ENCODE measurements at places on chromosomes 7 and 10. TPM values are rescaled to one million over a fixed set of nuclear protein-coding genes. Genes with fewer than 3 reads are reported as not detected.

The DIP2C gene
- 26.3 TPM for total RNA-seq

The POLR2J2 gene
- total RNA-seq, result 8.6 TPM

The MKI67 gene
- total RNA-seq, result 48.8 TPM

The MSMB gene
- not detected for total RNA-seq

The LIPK gene
- not detected for total RNA-seq

- no peak for DNase-seq
These were observed 332.6 kb upstream of the ZNF32 start for GRCh38 chr10:43981232-43981631.

GRCh38 chr10:119165171-119166117 lies at the start of gene SFXN4:
Gene SFXN4 (minus strand): TSS chr10:119165714. CDS start chr10:119165647, 67 bp downstream.
- peak; percentile 62 for DNase-seq

DNA sequence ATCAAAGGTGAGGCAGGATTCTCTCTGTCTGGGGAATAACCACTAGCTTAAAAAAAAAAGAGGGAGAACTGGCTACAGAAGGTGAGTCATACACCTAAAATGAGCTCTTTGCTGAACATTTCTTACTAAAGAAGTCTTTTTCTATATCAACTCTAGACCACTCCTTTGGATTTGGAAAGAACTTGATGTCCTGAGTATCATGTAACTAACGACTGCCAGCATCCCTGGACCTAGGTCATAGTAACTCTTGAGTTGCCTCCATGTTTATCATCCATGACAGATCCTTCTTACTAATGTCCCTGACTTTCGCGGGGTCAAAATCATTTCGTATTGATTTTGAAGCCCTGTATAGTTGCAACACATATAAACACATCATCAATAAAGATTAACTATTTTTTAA lies 89.1 kb downstream of the CNOT4 start:
- DNase-seq, result no peak

- no peak for DNase-seq
These were observed 197.4 kb downstream of the AHR start for GRCh38 chr7:17495655-17496394.

- DNase-seq, result no peak
These were observed 188.4 kb upstream of the LYZL1 start for GRCh38 chr10:29100505-29100904.

GRCh38 chr7:99375070-99375807 lies 709 bp downstream of the ARPC1B start:
- peak; percentile 29 for DNase-seq

- no peak for DNase-seq
These were observed 78.0 kb downstream of the UBE2H start for GRCh38 chr7:129874722-129875121.

DNA sequence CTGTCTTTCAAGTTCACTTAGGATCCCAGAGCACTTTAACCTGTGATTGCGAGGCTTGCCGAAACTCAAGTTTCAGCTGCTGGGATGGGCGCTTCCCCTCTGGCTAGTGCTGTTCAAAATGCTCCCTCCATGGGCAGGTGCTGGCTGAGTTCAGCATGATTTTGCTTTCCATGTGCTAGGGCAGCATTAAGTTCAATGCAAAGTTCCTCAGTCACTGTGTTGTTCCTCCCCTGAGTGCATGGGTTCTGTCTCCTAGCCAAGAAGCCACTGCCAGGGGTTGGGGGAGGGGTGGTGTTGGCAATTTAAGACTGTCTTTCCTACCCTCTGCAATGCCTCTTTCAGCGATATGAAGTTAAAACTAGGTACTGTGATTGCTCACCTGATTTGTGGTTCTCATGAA lies 56.5 kb upstream of the HELLS start:
- DNase-seq, result no peak

DNA sequence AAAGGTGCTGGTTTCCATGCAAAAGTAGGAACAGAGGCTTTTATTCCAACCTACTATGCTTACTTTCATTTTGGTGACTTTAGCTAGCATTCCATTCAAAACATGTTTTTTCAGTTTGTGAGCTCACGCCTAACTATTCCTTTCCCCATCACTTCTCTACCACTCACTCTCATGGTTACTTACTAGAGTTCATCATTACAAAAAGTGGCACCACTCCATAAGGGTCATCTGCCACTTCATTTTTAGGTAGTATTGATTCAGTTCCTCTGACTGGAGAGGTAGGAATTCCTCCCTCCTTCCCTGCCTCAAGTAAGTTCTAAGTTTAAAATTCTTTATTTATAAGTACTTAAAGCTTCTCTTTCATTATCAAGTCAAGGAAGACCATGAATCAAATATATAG lies 543.1 kb downstream of the HTR7 start:
- DNase-seq, result no peak

GRCh38 chr10:129718548-129719414 lies 245.3 kb downstream of the EBF3 start:
- no peak for DNase-seq

- DNase-seq, result no peak
These were observed 104.7 kb downstream of the SEPTIN7 start for GRCh38 chr7:35905555-35905954.

DNA sequence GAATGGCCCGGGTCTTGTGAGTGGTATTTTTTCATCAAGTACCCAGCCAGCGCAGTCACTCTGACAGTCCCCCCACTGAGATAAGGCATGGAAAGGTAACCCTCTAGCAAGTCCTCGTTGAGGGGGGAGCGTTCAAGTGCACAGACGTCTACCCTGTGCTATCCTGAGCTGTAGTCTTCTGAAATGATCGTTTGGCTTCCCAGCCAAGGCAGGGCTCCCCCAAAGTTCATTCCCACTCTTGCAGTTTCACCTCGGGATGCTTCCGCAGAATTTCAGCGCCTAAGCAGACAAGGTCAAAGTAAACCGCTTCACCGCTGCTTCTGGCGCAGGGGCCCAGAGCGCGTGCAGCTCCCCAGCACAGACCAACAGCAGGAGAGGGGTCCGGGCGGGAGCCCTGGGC lies 1.8 kb downstream of the INSYN2A start:
- DNase-seq, result no peak

Measured in progenitor cell of endocrine pancreas (in vitro differentiated cells).